ENCODE measurements at places on chromosomes 5 and 9. TPM values are rescaled to one million over a fixed set of nuclear protein-coding genes. Genes with fewer than 3 reads are reported as not detected.

Gene LECT2
- not detected for polyA plus RNA-seq

Gene TERT
- polyA plus RNA-seq = 0.02 TPM

Gene LRRC70
- 6.1 TPM for polyA plus RNA-seq

Gene NR4A3
- polyA plus RNA-seq = 40.9 TPM

Gene SLC25A2
- polyA plus RNA-seq = not detected

Gene DIAPH1
- 33.4 TPM for polyA plus RNA-seq

Gene DELE1
- 47.0 TPM for polyA plus RNA-seq

Gene MARCHF6
- polyA plus RNA-seq = 42.6 TPM

Gene SLC46A2
- polyA plus RNA-seq = 0.67 TPM

Gene N4BP3
- polyA plus RNA-seq = 1.4 TPM

Gene TAF9
- 33.4 TPM for polyA plus RNA-seq

Gene SLC31A1
- 13.7 TPM for polyA plus RNA-seq

Gene NPR3
- polyA plus RNA-seq = 2.6 TPM

Gene GZMA
- polyA plus RNA-seq = 2.0 TPM
